Activated CD4-positive, alpha-beta T cell treated with anti-CD3 and anti-CD28 coated beads, Interleukin-2, amount 10 ng/mL, durations not matched to agents 24 days and 14 days (primary cell): ENCODE measurements at places on chromosomes 4 and X.

DNA sequence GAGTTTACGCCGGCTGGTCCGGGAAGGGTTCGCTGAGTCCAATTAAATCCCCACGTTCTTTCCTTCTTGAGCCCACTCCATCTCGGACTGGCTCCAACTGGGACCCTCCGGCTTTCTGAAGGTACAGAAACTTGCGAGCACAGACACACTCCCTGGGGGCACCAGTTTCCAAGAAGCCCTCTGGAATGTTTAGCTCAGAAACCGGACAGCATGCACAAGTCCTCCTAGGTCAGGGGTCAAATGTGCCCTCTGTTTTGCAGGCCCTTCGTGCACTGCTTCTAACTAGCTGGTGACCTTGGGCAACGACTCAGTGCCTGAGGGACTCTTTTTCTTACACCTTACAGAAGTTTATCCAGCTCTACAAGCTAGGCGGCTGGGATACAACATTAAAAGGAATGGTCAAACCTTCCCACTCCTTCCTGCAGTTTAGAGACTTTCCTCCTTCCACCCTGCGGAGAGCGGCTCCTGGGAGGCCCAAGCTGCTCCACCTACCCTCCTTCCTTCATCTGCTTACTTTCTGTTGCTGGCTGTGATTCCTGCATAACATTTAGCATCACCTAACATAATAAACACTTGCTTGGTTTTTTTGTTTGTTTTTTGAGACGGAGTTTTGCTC lies 275.5 kb downstream of the BCOR start:
- H3K4me3 ChIP-seq, result no peak overlapping the region
- H3K27ac ChIP-seq, result no peak overlapping the region
- H3K4me1 ChIP-seq, result peaks cover 13% of the 10 kb centered on the region
- peaks cover 5% of the 10 kb centered on the region for H3K27me3 ChIP-seq
- no peak for DNase-seq

- H3K4me3 ChIP-seq, result no peak overlapping the region
- H3K27ac ChIP-seq, result no peak overlapping the region
- peaks cover 9% of the 10 kb centered on the region for H3K27me3 ChIP-seq
- H3K4me1 ChIP-seq, result no peaks in the 10 kb centered on the region
- no peak for DNase-seq
Observed at GRCh38 chr4:35918491-35918977, 325.8 kb downstream of the ARAP2 start.

DNA sequence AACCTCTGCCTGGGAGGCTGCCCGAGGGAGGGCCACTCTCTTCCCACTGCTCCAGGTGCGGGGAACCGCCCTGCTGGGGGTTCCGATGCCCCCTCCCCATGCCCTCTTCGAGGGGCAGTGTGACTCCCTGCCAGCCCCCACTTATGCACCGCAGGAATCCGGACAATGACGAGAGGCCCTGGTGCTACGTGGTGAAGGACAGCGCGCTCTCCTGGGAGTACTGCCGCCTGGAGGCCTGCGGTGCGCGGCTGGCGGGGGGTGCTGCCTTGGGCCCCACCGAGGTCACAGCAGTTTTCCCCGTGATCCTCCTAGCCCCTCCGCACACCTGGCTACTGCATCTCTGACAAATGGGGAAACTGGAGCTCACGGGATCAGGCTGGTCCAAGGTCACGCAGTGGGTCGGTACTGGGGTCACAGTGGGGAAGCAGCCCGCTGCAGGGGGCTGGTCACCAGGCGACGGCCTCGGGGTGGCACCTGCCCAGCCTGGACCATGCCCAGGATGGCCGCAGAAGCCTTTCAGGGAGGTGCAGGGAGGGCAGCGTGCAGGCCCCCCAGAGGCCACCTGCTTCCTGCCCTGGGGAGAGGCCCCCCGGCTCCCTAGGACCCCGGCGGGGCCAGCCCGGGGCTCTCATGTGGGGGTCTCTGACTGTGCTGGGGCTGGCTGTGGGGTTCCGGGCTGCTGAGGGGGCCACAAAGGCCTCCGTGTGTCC lies 3.5 kb downstream of the HGFAC start:
- no peaks in the 10 kb centered on the region for H3K36me3 ChIP-seq
- no peak for DNase-seq
- no peak overlapping the region for H3K4me3 ChIP-seq
- no peaks in the 10 kb centered on the region for H3K27me3 ChIP-seq

DNA sequence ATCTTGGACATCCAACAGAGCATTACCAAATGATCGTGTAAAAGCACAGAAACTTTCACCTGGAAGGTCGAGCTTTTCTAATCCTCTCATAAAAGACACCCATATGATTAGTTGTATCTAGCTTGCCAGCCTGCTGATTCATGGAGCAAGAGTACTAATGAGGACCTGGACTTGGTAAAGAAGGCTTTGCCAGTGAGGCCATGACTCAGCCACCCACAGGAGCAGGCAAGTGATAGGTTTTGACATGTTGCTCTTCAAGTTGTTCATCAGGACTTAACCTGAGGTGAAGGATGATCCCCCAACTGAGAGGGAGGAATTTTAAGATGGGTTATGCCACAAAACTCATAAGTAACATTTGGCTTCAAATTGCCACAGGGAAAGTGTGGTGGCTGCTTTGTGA lies 24.7 kb upstream of the EPGN start:
- no peak overlapping the region for H3K27ac ChIP-seq
- no peak for DNase-seq
- no peaks in the 10 kb centered on the region for H3K27me3 ChIP-seq
- H3K4me3 ChIP-seq, result no peak overlapping the region
- H3K4me1 ChIP-seq, result no peaks in the 10 kb centered on the region

GRCh38 chr4:48649505-48649904 lies 130.6 kb downstream of the FRYL start:
- H3K27me3 ChIP-seq, result no peaks in the 10 kb centered on the region
- H3K4me1 ChIP-seq, result peaks cover 29% of the 10 kb centered on the region
- no peak overlapping the region for H3K27ac ChIP-seq
- H3K4me3 ChIP-seq, result no peak overlapping the region
- no peak for DNase-seq

DNA sequence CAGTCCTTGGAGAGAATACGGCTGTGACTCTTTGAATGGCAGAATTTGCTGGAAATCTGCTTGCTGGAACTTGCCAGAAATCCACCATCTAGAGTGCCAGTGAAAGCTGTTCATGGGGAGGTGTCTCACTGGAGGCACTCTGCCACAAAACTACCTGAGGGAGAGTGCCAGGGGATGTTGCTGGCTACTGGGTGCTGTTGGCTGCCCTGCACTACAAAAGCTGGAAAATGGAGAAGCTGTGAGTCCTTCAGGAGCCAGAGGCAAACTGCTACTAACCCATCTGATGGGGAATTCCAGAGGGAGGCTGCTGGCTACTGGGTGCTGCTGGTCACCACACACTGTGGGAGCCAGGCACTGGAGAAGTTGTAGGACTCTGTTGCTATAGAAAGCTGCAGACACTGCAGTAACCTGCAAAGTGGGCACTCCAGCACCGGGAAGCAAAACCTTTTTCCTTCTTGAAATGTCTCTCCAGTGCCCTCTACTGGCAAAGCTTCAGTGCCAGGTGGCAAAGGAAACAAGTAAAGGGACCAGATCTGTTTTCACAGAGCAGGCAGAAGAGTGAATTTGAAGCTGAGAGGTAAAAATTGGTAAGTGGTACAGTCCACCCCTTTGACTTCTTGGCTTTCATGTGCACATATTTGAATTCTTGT lies 47.8 kb upstream of the HSD17B10 start:
- peaks cover 3% of the 10 kb centered on the region for H3K27me3 ChIP-seq
- H3K4me3 ChIP-seq, result no peak overlapping the region
- no peaks in the 10 kb centered on the region for H3K36me3 ChIP-seq
- no peaks in the 10 kb centered on the region for H3K4me1 ChIP-seq
- H3K27ac ChIP-seq, result no peak overlapping the region
